ENCODE measurements at places on chromosomes 12 and 14.

DNA sequence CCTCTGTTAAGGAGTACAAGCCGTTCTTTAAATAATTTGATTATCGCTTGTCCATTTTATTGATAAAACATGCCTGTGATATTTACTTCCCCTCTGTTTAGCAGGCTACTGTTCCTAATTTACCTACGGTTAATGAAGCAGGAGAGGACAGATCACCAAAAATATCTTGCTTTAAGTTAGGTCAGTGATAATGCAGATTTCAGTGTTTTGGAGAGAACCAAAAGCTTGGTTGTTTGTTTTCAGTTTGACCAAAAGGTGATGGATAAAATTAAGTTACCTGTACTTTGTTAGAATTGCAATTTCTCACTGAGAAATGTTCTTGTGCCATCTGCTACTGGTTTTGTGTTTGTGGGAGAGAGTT, 958 bp downstream of the SPATS2 start:
- DNase-seq: no peak

DNA sequence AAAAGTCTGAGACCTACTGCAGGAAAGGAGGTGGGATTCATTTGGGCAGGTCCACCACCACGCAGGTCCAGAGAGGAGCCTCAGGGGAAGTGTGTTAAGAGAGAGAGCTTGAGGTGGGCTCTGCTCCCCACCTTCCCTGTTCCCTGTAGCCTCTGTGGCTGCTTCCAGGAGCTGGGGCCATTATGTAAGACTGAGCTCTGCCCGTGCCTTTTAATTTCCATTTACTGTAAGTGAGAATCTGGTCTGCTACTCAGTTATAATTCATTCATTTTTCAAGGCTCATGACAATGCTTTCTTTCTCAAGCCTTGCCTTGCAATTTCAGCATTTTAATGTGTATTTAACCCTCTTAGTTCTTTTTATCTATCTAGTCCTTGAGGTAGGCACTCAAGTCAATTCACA, 8.3 kb downstream of the SLC4A8 start:
- DNase-seq: no peak

- no peak for DNase-seq
Measured at GRCh38 chr14:51386411-51386810, 146.4 kb downstream of the TMX1 start.

DNA sequence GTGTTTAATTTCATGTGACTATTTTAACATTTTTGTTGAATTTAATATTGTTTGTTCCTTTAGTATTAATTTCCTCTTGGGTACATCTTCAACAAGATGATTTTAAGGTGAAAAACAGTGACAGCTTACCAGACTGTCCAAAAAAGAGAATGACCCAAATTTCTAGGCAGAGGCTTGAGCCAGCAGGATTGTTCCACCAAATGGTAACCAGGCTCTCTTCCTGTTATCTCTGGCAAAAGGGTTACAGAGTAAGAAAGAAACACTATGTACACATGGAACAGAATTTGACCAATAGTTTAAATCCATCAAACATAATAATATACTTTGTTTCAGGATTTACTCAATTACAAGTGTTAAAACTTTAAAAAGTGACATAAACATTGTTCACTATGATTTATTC, 39.0 kb downstream of the YAF2 start:
- no peak for DNase-seq

DNA sequence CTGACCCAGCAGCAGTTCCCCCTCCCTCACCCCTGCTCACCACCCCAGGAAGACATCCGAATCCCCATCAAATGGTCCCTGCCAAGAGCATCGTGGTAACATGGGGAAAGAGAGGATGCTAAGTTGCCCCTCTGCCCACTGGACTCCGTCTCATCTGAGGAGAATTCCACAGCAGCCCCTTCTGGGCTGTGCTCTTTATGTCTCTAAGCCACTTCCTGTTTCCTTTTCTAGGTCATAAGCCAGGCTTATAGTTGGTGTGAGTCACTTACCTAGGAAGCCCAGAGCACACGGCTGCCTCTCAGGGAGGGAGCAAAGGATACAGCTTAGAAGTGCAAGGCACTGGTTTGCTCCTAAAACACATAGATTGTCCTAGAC, 76.0 kb downstream of the VCPKMT start:
- DNase-seq: peak; percentile 81

- no peak for DNase-seq
Measured at GRCh38 chr14:29821661-29822429, 105.8 kb downstream of the PRKD1 start.

DNA sequence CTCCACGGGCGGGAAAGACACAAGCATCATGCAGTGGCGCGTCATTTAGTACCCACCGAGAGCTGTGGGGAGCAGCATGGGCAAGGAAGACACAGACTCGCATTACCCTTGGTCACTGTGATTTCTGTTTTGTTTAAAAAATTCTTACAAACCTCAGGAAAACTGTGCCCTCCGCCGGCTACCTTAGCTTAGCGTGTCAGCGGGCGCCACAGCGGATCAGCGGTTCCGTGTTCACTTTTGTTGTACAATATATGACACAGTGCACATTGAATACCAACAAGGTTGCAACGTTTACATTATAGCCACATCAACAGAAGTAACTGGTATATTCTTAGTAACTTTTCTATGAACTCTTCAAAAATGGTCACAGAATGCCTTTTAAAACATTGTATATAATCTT, 125.2 kb upstream of the EVL start:
- DNase-seq: no peak

- DNase-seq: no peak
Measured at GRCh38 chr14:29042551-29042950, 276.0 kb downstream of the FOXG1 start.

GRCh38 chr14:74546416-74546815, 52.9 kb downstream of the ISCA2 start:
- no peak for DNase-seq

- no peak for DNase-seq
Measured at GRCh38 chr14:93036652-93037345, 78.9 kb downstream of the ITPK1 start.

- DNase-seq: no peak
Measured at GRCh38 chr14:94387051-94388026, 1.1 kb downstream of the SERPINA1 start.

- no peak for DNase-seq
Measured at GRCh38 chr14:36021591-36022320, 154.8 kb downstream of the PTCSC3 start.

DNA sequence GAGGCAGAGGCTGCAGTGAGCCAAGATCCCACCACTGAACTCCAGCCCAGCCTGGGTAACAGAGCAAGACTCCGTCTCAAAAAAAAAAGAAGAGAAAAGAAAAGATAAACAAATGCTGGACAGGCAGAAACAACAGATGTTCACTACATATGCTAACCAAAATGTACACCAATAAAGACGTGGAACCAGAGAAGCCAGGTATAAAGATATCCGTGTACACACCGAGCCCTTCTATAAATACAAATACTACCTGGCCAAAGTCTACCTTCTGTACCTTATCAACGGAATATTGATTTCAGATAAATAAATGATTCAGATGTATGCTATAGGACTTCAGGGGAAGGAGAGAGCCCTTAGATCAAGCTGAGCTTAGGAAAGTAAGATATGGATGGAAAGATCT, 10.8 kb upstream of the KRT8 start:
- DNase-seq: no peak

DNA sequence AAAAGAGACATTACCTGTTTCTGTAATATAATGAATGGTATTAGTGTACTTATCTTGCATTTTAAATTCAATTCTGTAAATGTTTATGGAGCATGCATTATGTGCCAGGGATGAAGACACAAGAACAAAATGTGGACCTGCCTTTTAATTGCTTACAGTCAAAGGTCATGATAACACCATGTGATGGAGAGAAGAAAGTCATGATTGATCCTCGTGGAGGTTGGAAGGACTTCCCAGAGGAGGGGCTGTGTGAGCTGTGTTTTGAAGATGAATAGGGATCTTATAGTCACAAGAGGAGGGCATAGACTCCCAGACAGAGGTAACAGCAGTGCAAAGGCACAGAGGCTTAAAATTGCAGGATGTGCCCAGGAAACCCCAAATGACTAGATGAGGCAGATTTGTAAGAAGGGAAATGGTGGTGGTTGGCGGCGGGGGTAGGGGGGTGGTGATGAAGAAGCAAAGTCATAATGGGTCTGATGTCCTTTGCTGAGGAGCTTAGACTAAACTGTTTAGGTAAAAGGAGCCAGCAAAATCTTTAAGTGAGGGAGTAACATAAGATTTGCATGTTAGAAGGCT, 151.5 kb downstream of the PRKCH start:
- DNase-seq: no peak

DNA sequence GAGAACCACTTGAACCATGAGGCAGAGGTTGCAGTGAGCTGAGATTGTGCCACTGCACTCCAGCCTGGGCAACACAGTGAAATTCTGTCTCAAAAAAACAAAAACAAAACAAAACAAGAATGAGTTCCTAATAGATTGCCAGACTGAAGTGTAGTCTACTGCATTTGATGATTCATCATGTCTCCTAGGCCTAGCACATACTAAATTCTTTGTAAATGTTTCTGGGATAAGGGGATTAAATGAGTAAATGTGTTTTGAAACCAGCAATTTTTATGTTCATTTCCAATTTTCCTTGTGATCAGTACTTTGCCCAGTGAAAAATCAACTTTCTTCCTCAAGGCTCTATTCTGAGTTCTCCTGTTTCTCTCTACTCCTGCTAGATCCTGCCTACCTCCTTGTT, 2.9 kb upstream of the DYRK2 start:
- DNase-seq: no peak

DNA sequence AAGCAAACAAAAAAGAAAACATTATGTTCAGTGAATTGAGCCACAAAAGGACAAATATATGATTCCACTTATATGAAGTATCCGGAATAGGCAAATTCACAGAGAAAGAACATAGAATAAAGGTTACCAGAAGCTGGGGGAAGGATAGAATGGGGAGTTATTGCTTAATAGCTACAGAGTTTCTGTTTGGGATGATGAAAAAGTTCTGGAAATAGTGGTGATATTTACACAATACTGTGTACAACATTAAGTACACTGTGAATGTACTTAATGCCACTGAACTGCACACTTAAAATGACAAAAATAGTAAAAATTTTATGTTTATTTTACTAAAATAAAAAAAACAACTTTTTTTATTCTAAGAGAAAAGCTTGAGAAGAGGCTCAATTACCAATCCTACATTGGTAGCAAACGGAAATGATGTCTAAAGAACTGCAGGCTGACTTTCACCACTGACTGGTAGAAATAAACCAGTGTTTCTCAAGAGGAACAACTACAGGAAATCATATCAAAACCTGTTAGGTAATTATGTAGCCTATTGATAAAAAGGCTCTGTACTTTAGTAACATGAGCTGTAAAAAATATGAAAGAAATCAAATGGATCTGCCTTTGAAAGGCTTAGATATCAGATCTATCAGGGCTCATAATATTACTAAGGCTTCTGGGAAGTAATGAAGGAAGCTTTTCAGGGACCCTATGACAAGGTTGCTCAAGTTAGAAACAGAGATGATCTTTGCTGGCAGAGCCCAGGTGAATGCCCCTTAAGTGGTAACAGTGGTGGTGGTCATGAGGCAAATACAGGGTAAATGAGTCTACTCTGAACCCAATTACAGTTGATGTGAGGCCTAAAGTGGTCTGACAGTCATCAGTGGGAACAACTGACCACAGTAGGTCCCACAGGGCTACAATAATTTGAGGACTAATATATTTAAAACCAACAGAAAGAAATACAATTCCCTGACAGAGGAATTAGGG, 41.3 kb downstream of the BAZ1A start:
- no peak for DNase-seq

DNA sequence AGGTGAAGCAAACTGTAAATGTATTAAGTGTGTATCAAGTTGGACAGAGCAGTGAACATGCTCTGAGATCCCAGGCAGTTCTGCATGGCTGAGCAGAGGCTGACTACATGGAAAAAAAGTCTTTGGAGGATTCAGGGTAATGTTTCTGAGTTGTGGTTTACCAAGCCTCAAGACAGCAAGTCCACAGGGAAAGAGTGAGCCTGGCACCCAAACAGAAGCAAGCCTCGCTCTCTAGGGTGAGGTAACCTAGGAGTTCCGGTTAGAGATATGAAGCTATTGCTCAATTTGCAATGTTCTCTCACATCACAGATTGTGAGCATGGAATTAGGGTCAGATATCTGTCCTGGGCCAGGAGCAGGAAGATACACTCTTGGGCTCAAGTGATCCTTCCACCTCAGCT, 158.6 kb downstream of the MON2 start:
- peak; percentile 90 for DNase-seq

GRCh38 chr14:79583738-79584408, 627.4 kb downstream of the DIO2 start:
- DNase-seq: peak; percentile 26

DNA sequence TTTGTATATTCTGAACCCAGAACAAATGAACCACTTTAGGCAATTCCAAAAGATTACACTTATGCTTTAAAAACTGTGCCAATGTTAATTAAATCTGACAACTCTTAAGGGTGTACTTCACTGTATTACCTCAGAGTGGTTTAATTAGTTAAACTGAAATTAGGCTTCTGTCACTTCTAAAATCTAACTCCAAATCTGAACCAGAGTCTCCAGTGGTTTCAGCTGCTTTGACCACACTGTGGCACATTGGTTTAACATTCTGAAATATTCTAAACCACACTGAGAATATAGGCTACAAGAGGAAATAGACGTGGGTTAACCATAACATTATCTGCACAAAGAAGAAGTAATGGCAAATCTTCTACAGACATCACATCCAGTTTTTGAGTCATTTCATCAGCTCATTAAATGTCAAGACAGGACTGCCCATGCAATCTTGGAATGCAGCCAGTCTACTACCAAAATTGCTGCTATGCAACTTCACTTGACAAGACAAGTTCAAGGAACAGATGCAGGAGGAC, 94.8 kb downstream of the LRP6 start:
- DNase-seq: peak; percentile 26

DNA sequence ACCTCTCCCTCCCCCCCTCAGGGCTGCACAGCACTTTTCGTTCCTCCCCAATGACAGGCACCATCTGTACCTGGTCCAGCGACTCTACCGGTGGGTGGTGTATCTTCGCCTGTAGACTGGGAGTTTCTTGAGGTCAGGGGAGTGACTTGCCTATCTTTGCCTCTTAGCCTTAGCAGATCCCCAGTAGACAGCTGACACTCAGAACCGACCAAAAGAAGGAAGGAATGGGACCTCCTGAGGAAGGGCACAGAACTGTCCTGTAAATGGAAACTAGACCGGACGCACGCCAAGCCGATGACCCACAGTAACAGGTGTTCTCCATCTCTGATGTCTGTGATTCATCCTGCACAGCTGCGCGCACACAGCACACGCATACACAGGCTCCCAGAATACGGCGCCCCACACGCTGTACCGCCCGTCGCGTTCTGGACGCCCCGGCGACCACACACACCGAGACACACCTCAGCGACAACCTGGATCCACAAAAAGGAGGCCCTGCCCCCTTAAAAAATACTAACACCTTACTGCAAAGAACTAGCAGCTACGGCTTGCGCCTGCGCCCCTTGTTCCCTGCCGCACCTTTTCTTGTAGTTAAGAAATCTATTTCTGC, 673 bp upstream of the TTC9 start:
- no peak for DNase-seq
